ENCODE measurements at places on chromosomes 12 and 14. TPM values are rescaled to one million over a fixed set of nuclear protein-coding genes. Genes with fewer than 3 reads are reported as not detected.
A peak's percentile ranks its signal among the peaks of the same experiment; 100 is the strongest.

- DNase-seq: peak; percentile 88
These were observed at the start of gene MLXIP for GRCh38 chr12:122078141-122079032. TSS of gene MLXIP (plus strand) at chr12:122078756. CDS start at chr12:122078854, 98 bp downstream.

DNA sequence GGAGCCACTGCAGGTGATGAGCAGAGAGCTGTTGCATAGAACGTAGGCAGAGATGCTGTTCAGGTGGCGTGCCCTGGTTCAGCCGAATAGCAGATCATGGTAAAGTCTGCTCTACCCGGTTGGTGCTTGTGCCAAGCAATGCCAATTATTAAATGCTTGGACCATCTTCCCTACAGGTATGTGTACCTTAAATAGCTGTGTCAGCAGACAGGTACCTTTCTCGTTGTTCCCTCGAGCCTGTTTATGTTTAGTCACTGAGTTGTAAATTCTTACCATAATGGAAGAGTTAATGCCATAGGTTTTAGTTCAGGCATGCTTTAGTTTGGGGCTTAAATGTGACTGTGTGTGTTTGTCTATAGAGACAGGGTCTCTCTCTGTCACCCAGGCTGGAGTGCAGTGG, 112.5 kb upstream of the CPM start:
- no peak for DNase-seq

- DNase-seq: no peak
These were observed 54.3 kb upstream of the TMX1 start for GRCh38 chr14:51185754-51186153.

- no peak for DNase-seq
These were observed 19.3 kb upstream of the KCNH3 start for GRCh38 chr12:49519574-49519936.

DNA sequence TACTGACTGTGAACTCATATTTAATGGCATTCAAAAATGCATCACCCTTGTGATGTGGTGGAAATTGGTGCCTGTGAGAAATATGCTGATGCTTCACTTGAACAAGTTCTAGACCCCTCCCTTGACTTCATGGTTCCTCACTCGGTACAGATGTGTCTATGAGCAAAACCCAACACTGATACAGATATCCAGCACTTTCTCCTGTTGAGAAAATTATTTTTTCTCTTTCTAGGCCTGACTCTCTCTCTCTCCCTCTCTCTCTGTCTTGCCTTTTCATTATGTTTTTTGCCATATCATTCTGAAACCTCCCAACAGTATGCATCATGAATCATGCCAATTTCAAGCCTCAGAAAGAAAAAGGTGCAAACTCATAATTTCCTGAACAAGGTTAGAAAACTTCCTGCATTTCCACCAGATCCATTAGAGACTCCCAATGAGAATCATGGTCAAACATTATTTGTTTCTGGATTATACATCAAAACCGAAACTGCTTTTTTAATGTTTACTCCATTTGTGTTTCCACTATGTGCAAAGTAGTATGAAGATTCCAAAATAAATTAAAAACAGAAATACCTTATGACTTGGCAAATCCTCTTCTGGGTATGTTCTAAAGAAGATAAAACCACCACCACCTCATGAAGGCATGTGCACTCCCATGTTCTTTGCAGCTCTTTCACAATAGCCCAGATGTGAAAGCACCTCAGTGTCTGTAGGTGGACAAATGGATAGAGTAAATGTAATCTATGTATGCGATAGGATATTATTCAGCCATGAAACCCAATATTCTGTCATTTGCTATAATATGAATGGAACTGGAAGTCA, 543.6 kb downstream of the TMEM121 start:
- DNase-seq: no peak

DNA sequence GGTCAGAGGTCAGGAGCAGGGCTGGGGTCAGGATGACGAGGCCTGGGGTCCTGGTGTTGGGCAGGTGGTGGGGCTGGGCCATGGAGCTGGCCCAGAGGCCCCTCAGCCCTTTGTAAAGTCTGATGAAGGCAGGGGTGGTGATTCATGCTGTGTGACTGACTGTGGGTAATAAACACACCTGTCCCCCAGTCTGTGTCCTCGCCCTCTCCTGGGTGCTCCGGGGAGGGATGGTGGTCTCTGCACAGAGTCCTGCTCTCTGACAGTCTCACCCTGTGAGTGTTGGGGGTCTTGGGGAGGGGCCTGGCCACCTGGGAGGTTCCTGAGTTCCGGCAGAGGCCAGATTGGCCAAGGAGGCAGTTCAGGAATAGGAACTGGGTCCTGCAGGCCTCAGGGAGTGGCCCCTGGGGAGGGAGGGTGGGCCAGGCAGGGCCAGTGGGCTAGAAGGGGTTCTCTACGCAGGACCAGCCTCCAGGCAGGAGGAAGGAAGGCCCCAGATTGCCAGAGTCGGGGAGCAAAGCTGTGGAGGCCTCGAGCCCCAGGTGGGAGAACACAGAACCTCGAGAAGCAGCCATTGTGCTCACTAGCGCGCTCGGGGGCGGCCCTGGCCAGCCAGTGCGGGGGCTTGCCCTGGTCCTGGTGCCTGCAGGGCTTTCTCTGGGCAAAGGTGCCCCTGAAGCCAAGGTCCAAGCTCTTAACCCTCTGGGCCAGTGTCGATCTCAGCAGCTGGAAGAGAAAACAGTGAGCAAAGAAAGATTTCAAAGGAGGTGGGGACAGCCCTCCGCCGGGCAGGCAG, 14.4 kb downstream of the ACADS start:
- DNase-seq: no peak

- DNase-seq: no peak
These were observed 1.6 kb downstream of the TMEM260 start for GRCh38 chr14:56581041-56581727.

- DNase-seq: no peak
These were observed 46.7 kb downstream of the TESC start for GRCh38 chr12:117052386-117053049.

- peak; percentile 65 for DNase-seq
These were observed 89.2 kb downstream of the PDZRN4 start for GRCh38 chr12:41277100-41277945.

DNA sequence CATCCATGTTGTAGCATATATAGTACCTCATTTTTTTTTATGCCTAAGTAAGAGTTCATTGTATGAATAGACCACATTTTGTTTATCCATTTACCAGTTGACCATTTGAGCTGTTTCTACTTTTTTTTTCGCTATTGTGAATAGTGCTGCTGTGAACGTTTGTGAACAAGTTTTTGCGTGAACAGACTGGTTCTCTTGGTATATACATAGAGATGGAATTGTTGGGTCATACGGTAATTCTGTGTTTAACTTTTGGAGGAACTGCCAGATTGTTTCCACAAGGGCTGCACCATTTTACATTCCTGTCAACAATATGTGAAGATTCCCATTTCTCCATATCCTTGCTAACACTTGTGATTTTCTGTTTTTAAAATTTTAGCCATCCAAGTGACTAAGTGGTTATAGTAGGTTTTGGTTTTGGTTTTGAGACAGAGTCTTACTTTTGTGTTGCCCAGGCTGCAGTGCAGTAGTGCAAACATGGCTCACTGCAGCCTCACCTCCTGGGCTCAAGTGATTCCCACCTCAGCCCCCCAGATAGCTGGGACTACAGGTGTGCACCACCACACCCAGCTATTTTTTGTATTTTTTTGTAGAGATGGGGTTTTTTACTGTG, 68.3 kb upstream of the AMN start:
- no peak for DNase-seq

GRCh38 chr12:108907839-108908351, 28.0 kb downstream of the DAO start:
- peak; percentile 35 for DNase-seq

GRCh38 chr14:24113379-24113800, 1.2 kb upstream of the DCAF11 start:
- no peak for DNase-seq

DNA sequence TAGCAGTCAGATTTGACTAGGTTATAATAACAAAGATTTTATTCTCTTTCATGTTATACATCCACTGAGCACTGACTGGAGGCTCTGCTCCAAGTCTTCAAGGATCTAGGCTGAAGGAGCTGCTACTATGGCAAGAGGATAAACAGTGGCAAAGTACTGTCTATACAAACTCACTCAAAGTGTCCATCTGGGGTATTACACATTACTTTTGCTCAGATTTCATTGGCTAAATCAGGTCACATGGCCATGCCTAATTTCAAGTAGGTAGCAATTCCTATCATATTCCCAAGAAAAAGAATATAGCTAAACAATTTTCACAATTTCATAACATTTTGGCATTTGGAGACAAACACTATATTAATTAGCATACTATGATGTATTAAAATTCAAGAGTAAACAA, 40.9 kb downstream of the CDK17 start:
- no peak for DNase-seq

DNA sequence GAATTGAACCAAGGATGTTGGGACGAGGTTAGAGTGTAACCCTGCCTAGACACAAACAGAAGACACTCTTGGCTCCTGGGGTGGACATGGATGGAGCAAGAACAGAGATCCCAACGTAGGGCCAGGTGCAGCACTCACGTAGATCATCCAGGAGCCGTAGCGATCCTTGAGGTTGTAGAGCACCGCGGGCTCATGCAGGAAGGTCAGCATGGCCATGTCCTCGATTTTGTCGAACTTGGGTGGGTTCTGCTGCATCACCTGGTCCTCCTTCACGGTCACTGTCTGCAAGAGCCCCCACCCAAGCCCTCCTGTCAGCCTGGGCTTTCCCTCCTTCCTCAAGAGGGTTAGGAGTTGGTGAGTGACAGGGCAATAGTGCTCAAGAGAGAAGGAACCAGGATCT, 2.5 kb downstream of the MYH7 start:
- no peak for DNase-seq

DNA sequence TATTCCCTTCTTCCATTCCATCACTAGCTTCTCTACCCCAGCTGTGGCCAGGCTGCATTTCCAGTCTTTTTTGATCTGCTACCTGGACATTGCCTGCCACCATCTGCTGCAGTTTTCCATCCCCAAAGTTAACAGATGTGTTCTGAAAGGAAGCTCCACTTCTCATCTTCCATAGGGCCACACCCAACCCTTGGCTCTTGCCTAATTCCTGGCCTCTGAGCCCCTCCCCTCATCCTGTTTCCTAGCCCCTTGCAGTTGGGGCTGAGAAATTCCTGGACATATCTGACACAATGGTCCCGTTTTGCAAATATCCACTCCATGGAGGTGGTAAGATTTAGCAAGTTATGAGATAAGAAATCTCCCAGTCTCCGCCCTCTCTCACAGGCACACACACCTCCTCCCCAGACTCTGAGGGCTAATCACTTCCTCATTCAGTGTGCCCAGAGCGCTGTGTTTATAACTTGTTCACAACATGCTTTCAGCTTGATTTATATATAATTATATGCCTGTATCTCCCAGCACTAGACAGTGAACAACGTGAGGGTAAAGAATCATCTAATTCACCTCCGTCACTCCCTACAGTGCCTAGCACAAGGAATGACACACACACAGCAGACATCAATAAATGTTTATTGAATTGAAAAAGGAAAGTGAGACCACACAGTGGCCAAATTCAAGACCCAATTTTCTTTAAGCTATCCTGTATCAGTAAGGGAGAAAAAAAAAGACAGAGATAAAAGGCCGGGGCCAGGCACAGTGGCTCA, 13.4 kb downstream of the SMUG1 start:
- DNase-seq: no peak

- DNase-seq: peak; percentile 19
These were observed 96.9 kb downstream of the HELB start for GRCh38 chr12:66398931-66399910.

Gene USP44
- total RNA-seq: 27.4 TPM

Gene BHLHE41
- 2.3 TPM for total RNA-seq

Gene GPD1
- total RNA-seq: not detected

Gene TAS2R14
- total RNA-seq: 2.1 TPM

Gene SLC17A8
- not detected for total RNA-seq

Gene CAND1
- total RNA-seq: 101 TPM

Gene CLEC2A
- total RNA-seq: not detected

Gene PRICKLE1
- total RNA-seq: 9.6 TPM
